ENCODE measurements at places on chromosomes 5 and 9.

DNA sequence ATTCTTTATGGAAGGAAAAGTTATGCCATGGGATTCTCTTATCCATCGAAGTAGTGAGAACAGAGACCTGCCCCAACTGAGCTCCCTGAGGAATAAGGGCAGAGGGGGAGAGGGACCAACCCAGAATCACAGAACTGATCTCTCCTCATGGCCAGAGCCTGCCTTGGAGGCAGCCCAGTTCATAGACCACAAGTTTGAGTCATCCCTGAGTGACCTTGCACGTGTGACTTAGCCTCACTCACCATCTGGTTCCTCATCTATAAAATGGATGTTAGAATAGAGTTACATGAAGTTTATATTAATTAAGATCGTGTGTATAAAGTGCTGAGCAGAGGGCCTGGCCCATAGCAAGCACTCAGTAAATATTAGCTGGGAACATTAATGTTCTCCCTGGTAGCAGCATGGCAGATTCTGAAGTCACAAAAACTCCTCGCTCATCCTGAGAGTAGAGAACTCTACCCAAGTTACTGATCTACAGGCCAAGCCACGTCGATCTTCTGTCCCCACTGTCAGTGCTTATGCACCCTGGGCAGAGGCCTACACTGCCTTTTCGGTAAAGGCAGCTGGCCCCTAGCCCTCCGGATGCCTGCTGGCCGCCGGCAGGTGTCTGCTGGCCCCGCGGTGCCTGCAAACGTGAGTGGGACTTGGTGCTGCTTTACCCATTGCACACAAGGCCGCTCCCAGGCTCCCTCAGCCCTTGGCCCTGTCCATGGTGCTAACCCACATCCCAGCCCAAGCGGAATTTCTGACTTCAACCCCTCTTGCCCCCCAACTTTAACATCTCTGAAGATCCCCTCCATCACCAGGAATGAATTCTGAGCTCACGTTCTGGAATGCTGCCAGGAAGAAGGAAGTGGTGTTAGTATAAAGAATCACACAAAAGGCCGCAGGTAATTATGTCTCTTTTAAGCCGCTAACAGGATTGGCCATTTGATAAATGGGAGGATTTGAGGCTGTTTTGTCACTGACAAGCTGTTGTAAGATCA, 61.1 kb upstream of the ARAP3 start:
- no peak for DNase-seq

DNA sequence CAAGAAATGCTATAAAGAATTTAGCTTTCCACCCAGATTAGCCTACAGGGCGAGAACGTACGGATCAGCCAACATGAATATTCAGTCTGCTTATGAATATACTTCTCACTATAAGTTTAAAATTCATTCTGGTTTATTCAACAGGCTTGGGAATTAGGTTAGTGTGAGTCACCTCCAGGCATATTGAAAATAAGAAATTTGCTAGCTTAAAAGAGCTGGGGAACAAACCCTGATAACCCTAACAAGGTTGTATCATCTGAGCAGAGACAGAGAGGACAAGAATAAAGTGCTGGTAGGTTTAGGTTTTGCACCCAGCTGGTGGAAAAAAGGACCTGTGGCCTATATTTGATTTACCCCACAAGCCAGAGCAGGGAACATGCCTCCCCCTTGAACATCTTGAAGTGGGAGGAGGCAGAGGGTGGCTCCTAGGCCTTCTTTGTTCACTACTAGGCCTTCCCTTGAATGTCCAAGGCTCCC, 12.3 kb downstream of the FNBP1 start:
- DNase-seq = no peak

- DNase-seq = peak; percentile 82
Measured at GRCh38 chr9:132877824-132878694, at the start of gene AK8. TSS of gene AK8 (minus strand) at chr9:132878284. CDS start at chr9:132878255, 29 bp downstream.

GRCh38 chr9:137128862-137129455, 10.0 kb upstream of the GRIN1 start:
- DNase-seq = no peak

DNA sequence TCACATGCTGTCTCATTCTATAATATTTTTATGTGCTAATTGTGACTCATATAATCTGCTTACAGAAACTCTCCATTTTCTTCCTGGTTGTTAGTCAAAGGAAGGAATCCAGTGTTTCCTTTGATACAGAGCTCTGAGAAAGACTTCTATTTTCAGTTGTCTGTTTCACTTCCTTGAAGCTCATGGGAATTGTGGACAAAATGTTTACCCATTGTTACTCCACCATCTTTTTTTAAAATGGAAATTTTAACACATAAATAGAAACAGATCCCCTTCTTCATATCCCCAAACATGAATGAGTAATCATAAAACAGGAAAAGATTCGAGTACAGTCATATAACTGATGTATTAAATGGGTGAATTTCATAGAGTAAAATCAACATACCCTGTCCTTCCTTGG, 42.0 kb upstream of the KCNN2 start:
- DNase-seq = no peak

DNA sequence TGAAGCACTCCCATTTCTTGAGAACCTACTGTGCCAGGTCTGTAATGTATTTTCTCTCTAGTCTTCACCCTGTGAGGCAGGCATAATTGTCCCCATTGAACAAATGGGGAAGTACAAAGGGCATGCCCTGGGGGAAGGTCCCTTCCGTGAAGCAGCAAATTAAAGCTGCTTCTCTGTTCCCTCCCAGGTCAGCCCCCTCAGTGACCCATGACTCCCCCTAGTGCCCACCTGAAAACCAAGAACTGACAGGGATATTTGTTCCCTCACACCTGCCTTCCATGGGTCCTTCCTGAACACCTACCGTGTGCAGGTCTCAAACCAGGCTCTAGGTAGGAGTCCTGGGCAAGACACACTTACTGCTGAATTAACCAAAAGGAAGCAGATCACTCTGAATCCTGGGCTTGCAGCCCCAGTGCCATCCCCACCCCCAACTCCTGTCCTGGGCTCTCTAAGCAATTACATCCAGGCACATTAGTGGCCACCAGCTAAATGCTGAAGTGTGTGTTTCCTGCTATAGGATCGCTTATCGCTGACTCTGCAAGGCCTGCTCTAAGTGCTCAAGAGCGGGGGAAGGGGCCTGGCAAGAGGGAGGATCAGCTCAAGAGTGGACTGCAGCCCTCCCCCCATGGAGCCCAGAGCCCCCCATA, 254.8 kb downstream of the CDK5RAP2 start:
- DNase-seq = no peak

- DNase-seq = no peak
Measured at GRCh38 chr9:98568234-98568908, 140.4 kb downstream of the GABBR2 start.
